HFFc6 (cell line): ENCODE measurements at places on chromosomes 7 and 10.

DNA sequence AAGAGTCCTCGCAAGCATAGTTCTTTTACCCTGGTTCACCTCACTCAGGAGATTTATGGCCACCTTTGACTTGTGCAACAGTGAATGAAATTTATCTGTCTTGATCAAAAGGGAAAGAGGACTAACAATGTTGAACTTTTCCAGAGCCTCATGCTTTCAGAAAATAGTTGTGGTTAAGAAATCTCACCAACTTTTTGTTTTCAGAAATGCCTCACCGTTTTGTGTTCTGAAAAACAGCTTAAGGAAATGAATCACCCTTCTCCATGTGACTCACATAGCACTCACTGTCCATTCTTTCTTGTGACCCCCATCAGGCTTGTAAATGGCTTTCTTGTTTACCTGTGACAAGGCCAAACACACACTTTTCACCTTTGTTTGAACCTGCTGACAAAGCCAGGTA is 148.6 kb upstream of the FAM3C start:
- DNase-seq = peak; percentile 93

GRCh38 chr10:14753441-14753840 is 21.3 kb downstream of the FAM107B start:
- DNase-seq = no peak

DNA sequence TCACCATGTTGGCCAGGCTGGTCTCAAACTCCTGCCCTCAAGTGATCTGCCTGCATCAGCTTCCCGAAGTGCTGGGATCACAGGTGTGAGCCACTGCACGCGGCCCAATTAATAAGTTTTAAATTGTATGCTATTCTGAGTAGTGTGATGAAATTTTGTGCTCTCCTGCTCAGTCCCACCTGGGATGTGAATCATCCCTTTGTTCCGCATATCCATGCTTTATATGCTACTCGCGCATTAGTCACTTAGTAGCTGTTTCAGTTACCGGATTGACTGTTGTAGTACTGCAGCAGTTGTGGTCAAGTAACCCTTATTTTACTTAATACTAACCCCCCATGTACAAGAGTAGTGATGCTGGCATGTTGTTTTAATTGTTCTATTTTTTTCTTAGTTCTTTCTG is 47.3 kb upstream of the OIT3 start:
- DNase-seq = peak; percentile 68

GRCh38 chr7:115868369-115868768 is 162.2 kb downstream of the TFEC start:
- no peak for DNase-seq

GRCh38 chr10:101645659-101646058 is 49.3 kb downstream of the FBXW4 start:
- DNase-seq = no peak

GRCh38 chr7:103870664-103871063 is 118.8 kb downstream of the RELN start:
- DNase-seq = no peak

GRCh38 chr7:118330388-118330787 is 105.9 kb downstream of the ANKRD7 start:
- no peak for DNase-seq

DNA sequence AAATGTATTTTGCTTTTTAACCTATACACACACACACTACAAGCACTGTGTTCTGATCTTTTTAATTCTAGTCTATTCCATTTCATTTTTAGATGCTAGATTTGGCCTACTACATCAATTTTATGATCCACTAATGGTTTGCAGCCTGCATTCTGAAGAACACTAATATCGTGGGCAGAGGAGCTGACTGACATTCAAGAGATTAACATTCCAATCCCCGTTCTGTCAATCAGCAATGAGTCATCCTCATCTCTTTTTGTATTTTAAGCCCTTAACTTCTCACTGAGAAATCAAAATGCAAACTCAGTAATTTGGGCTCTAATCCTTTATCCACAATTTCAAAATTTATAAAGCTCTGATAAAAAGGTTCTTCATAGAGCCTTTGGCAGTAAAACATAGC is 47.1 kb upstream of the GAD2 start:
- no peak for DNase-seq

GRCh38 chr7:108973075-108973474 is 403.4 kb downstream of the DNAJB9 start:
- no peak for DNase-seq

DNA sequence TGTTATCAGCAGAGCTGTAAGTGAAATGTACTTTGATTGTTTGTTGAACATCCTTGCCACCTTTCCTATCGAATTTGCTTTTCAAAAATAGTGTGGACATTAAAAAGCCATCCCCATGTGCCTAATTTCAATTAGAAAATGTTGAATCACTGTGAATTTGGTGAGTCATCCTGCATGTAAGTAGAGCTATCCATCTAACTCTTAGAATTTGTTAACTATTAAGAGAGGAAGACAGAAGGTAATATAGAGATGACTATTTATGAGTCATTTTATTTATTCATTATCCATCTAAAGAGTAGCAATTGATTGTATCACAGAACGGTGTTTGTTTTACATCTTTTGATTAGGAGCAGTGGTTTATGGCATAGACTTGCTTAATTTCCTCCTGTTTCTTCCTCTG is 154.7 kb downstream of the MGMT start:
- DNase-seq = no peak

- DNase-seq = peak; percentile 67
Observed at GRCh38 chr10:35447693-35448407, 111.5 kb downstream of the CCNY start.

DNA sequence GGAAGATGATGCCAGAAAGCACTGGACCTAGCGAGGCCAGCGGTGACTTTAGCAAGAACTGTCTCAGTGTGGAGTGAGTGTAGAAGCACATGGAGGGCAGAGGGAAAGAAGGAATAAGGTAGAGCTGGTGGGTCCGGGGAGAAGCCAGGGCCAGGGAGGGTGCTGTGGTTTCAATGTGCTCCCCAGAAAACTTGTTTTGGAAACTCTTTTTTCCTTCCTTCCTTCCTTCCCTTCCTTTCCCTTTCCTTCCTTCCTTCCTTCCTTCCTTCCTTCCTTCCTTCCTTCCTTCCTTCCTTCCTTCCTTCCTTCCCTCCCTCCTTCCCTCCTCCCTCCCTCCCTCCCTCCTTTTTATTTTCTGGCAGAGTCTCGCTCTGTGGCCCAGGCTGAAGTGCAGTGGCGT is 5.5 kb upstream of the RARRES2 start:
- no peak for DNase-seq

GRCh38 chr7:72292794-72293193 is 119.3 kb downstream of the CALN1 start:
- no peak for DNase-seq

GRCh38 chr10:52353960-52354394 is 39.9 kb downstream of the DKK1 start:
- peak; percentile 81 for DNase-seq

GRCh38 chr10:48890888-48891850 is 48.5 kb downstream of the LRRC18 start:
- DNase-seq = no peak

DNA sequence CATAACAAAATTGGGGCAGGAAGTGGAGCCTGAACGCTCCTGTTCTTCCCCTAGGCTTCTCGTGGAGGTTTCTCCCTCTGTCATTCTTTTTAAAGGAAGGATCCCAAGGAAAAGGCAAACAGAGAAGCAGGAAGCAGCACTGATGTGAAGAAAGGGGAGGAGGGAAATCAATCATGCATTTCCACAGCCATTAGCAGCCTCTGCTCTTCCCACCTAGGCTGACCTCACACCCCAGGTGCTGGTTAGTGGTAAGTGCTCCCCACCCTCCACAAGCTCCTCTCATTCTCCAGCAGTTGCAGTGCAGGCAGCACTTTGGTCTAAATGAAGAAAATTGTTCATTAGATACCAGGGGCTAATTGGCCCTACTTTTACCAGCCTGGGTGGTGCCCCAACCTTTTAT is 2.6 kb downstream of the CRHR2 start:
- DNase-seq = no peak

DNA sequence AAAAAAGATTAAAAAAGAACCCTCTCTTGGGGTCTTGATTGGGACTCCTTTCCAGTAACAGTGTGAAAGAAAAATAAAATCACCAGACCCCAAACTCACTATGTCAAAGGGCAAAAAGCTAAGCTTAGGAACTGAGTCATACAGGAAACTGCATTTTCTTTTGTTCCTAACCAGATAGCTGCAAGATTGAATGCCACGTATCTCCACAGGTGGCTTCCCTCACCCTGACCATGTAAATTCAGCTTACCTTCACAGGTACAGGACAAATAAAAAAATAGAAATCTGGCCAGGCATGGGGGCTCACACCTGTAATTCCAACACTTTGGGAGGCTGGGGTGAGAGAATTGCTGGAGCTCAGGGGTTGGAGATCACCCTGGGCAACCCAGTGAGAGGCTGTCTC is 32.5 kb upstream of the EIF4H start:
- no peak for DNase-seq

GRCh38 chr10:125200396-125200795 is 40.0 kb upstream of the CTBP2 start:
- DNase-seq = no peak

- no peak for DNase-seq
Observed at GRCh38 chr7:4707217-4707741, 25.2 kb downstream of the FOXK1 start.

- peak; percentile 91 for DNase-seq
Observed at GRCh38 chr10:22816298-22816653, 101.9 kb upstream of the PIP4K2A start.

GRCh38 chr7:120874016-120874415 is 16.1 kb upstream of the TSPAN12 start:
- DNase-seq = no peak

- DNase-seq = no peak
Observed at GRCh38 chr10:19817231-19817933, 1.1 kb downstream of the PLXDC2 start.
